ENCODE measurements at places on chromosomes 4 and X. TPM values are rescaled to one million over a fixed set of nuclear protein-coding genes. Genes with fewer than 3 reads are reported as not detected.

GAGE12D gene
- not detected for polyA plus RNA-seq

DMRTC1 gene
- not detected for polyA plus RNA-seq

ARSJ gene
- not detected for polyA plus RNA-seq

SOD3 gene
- not detected for polyA plus RNA-seq

ODAPH gene
- polyA plus RNA-seq: 2.5 TPM

ETNPPL gene
- 0.45 TPM for polyA plus RNA-seq

SPIN2A gene
- 2.5 TPM for polyA plus RNA-seq

SOX3 gene
- polyA plus RNA-seq: 1.2 TPM

FRMPD3 gene
- 0.32 TPM for polyA plus RNA-seq

HSFX4 gene
- polyA plus RNA-seq: not detected

BRS3 gene
- polyA plus RNA-seq: not detected

HEPH gene
- 8.7 TPM for polyA plus RNA-seq

EREG gene
- not detected for polyA plus RNA-seq

ERAS gene
- 3.2 TPM for polyA plus RNA-seq

PIM2 gene
- 11.1 TPM for polyA plus RNA-seq

MAGEA3 gene
- polyA plus RNA-seq: not detected

CT83 gene
- not detected for polyA plus RNA-seq

SPP1 gene
- 0.52 TPM for polyA plus RNA-seq

SLC34A2 gene
- not detected for polyA plus RNA-seq

CYBB gene
- polyA plus RNA-seq: 0.40 TPM

BMP3 gene
- polyA plus RNA-seq: 1.5 TPM

NHS gene
- 1.9 TPM for polyA plus RNA-seq

ARMCX4 gene
- polyA plus RNA-seq: 32.2 TPM

PAGE1 gene
- polyA plus RNA-seq: not detected

GAGE2A gene
- polyA plus RNA-seq: not detected

SPANXA2 gene
- not detected for polyA plus RNA-seq

MAGEA9B gene
- not detected for polyA plus RNA-seq

DMD gene
- polyA plus RNA-seq: 20.7 TPM

OTOP1 gene
- polyA plus RNA-seq: 0.16 TPM

CLOCK gene
- polyA plus RNA-seq: 13.0 TPM

TKTL1 gene
- 0.14 TPM for polyA plus RNA-seq
